ENCODE measurements at places on chromosomes 3 and 15. TPM values are rescaled to one million over a fixed set of nuclear protein-coding genes. Genes with fewer than 3 reads are reported as not detected.

- no peak for DNase-seq
- H3K27me3 ChIP-seq, result no peaks in the 10 kb centered on the region
- H3K4me3 ChIP-seq, result no peak overlapping the region
- H3K36me3 ChIP-seq, result no peaks in the 10 kb centered on the region
Observed at GRCh38 chr15:57307527-57308169, 68.7 kb upstream of the CGNL1 start.

DNA sequence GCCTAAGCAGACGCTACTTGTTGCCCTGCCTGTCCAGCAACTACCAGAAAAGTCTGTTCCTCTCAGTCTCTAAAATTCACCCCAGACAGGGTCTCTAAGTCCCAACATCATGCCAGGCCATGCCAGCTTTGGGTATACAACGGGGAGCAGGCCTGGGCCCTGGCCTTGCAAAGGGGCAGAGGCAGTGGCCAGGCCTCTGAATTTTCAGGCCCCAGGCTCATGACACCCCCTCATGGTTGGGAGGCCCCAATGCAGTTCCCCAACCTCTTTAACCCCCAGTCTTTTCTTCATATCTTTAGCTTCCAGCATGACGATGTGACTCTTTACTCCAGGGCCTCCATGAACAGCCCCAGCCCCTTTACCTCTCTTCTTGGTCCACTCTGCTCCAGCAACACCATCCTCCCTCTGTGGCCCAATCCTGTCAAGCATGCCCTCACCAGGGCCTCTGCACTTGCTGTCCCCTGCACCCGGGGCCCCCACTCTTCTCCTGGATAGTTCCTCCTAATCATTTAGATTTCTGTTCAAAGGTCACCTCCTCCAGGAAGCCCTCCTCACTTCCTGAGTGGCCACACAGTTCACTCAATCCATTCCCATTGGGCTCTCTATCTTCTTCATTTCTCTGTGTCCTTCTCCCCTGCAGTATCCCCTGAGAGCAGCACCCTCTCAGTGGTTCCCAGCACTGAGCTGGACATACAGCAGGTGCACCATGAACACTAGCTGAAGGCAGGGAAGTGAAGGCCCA, 4.8 kb downstream of the IQSEC1 start:
- no peak for DNase-seq
- no peak overlapping the region for H3K4me3 ChIP-seq
- no peaks in the 10 kb centered on the region for H3K27me3 ChIP-seq
- peaks cover 31% of the 10 kb centered on the region for H3K4me1 ChIP-seq
- H3K36me3 ChIP-seq, result no peaks in the 10 kb centered on the region

DNA sequence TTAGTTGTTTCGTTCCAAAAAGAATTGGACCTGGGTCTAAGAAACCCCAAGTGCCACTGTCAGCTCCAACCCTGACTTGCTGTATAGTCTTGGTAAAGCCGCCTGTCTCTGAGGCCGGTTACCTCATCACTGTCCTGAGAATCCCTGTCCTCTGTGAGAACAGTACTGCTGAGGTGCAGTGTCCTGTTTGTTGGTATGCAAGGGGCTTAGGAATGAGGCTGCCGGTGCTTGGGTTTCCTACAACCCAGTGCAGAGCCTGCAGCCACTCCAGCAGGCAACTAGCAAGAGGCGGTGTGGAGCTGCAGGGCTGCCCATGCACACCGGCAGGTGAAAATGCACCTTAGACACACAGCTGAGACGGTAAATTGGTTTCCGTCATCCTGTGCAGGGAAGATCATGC, 52.0 kb upstream of the ATG7 start:
- no peak overlapping the region for H3K4me3 ChIP-seq
- no peaks in the 10 kb centered on the region for H3K36me3 ChIP-seq
- no peak overlapping the region for H3K27ac ChIP-seq
- DNase-seq, result no peak
- H3K27me3 ChIP-seq, result no peaks in the 10 kb centered on the region

DNA sequence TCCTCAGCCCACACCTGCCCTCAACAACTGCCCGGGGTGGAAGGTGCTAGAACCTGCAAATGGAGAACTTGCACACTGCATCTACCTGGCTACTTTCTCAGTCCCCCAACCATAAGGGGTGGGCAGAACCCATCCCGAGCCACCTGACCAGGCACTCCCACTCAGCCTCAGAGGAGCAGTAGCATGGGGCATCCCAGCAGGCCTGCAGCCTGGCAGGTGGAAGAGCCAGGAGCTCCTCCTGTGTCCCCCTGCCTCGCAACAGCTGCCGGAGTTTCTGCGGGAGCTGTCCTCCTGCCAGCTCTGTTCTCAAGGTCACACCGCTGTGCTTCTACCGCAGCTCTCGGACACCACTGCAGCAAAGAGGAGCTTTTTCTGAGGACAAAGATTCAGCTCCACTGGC, 27.5 kb downstream of the RAB6B start:
- no peaks in the 10 kb centered on the region for H3K36me3 ChIP-seq
- no peaks in the 10 kb centered on the region for H3K27me3 ChIP-seq
- H3K4me1 ChIP-seq, result no peaks in the 10 kb centered on the region
- no peak overlapping the region for H3K27ac ChIP-seq
- no peak for DNase-seq

The GRK7 gene
- total RNA-seq, result not detected

The PAQR9 gene
- total RNA-seq, result not detected

All from CD8-positive, alpha-beta memory T cell (primary cell).